ENCODE measurements at places on chromosomes 2 and 18.

DNA sequence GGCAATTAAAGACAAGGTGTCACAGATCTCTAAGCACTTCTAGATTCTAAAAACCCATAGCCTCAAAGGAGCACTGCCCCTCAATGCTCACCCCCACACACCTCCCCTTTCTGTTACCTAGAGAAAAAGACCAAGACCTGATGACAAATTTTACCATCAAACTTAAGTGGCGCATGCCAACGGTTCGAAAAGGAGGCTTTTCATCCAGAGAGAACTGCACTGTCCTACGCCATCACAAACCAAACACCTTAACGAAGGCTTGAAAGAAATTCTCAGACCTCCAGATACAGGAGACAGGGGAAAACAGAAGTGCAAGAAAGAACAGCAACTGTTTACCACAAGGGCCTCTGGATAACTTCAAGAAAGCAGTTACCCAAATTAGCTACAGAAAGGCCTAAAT, 2.0 kb upstream of the ZC3H6 start:
- no peak for DNase-seq

DNA sequence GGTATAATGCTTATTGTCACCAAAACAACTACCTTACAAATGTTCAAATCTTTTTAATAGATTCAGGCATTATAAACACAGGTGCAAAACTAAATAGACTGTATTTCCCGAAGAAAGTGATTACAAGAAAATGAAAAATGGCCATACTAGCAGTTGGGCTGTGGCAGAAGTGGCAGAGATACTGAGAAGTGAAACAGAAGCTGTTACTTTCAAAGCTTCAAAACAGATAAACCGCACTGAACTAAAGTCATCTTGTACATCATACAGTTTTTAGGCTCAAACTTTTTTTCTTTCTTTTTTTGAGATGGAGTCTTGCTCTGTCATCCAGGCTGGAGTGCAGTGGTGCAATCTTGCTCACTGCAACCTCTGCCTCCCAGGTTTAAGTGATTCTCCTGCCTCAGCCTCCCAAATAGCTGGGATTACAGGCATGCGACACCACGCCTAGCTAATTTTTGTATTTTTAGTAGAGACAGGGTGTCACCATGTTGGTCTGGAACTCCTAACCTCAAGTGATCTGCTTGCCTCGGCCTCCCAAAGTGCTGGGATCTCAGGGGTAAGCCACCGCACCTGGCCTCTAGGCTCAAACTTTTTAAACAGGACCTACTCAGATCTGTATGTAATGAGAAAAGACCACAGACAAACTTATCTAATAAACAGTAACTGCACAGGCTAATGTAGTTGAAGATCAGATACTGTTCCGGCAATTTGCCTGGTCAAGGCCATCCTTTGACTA, 77.9 kb upstream of the SATB2 start:
- DNase-seq: no peak

DNA sequence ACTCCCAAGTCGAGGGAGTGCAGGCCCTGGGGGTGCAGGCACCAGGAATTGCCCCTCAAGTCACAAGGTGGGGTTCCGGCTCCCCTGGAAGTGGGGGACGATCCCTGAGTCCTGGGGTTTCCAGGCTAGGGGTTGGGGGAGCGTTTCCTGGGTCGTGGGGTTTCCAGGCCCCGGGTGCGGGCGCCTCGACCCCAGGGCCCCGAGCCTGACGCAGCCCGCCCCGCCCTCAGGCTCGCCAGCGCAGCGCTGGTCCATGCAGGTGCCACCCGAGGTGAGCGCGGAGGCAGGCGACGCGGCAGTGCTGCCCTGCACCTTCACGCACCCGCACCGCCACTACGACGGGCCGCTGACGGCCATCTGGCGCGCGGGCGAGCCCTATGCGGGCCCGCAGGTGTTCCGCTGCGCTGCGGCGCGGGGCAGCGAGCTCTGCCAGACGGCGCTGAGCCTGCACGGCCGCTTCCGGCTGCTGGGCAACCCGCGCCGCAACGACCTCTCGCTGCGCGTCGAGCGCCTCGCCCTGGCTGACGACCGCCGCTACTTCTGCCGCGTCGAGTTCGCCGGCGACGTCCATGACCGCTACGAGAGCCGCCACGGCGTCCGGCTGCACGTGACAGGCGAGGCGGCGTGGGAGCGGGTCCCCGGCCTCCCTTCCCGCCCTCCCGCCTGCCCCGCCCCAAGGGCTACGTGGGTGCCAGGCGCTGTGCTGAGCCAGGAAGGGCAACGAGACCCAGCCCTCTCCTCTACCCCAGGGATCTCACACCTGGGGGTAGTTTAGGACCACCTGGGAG, 12.0 kb downstream of the SIGLEC15 start:
- DNase-seq: no peak

DNA sequence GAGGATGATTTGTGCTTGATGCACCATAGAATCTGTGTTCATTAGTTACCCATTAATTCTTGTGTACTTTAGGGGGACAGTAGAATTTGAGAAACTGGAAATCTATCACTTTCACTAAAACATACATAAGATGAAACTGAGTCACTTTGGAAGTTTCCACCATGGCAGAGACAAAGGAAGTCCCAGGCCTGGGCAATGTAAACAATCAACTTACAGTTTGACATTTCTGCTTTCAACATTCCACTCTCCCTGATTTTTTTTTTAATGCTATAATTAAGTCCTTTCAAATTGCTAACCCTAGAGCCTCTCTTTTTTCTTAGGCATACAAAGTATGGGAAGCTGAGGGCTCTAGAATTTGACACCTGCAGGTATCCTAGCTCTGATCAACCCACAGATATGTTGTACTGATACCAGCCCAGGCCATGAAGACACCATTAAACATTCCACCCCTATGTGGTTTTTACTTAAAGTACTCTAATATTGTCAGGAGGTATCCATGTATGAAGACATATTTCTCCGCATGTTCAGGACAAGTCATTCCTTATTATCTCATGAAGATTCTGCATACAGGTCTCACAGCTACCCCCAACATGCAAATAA, 88.5 kb upstream of the GLS start:
- DNase-seq: no peak

DNA sequence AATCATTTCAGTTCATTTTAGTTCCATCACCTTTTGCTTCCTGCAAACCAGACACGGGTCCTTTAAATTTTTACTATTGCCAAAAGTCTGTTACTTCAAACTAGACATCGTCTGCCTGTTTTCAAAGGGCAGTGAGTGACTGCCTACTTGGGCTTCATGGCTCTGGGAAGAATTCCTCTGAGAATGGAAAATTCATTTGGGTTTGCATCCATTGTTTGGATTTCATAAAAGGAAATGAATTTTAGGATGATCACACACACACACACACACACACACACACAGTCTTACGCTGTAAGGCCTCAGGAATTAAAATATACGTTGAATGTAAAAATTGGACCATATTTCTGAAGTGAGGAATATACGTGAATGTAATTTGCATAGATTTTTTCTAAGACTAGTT, 1584.3 kb upstream of the ACVR2A start:
- DNase-seq: no peak

GRCh38 chr18:76915456-76915855, 93.1 kb downstream of the ZNF236 start:
- no peak for DNase-seq

DNA sequence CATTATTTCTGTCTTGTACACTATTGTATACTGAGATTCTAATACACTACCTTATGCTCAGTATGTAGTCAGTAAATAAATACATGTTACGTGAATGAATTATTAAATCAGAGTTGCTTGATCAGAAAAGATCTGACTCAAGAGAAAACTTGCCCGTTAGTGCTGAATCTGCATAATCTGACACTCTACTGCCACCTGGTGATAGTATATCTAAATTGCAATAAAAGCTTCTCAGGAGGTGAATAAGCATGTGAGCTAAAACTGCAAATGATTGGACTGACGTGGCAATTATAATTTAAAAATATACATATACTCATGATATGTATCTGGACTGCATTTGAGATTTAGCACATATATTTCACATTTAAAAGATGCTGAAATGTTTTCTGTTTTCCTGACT, 70.4 kb downstream of the KIAA1328 start:
- no peak for DNase-seq

GRCh38 chr2:190972846-190973245, 41.1 kb downstream of the STAT1 start:
- no peak for DNase-seq

DNA sequence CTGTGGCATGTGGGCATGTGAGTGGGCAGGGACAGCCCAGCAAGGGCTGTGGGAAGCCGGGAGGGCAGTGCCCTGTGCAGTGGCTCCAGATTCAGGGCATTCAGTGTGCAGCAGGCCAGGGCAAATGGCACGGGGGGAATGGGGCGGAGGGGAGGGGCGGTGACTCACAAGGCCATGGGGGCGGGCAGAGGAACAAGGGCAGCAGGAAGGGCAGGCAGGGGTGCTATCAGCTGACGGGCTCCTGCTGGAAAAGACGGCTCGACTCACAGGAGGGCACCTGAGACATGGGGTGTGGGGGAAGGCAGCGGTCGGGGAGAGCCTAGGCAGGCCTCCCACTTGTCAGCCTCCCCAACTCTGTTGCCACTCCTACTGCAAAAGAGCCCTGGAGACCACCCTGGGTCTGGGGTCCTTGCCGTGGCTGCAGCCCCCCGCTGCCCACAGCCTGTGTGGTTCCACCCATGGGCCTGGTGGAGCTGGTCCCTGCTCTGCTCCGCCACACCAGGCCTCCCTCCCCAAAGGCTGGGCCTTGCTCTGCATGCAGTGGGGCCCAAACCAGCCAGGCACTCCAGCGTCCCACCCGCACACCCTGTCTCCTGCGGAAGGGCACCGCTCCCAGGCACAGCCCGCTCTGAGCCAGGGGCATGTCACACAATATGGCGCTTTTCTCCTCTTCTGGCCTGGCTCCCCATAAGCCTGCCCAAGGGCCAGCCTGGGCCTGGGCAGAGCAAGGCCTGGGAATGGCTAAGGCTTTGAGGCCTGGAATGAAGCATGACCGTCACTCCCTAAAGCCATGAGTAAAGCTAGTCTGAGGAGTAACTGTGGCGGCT, 25.9 kb downstream of the HS6ST1 start:
- DNase-seq: no peak

GRCh38 chr2:65016789-65017188, 27.6 kb downstream of the SLC1A4 start:
- DNase-seq: no peak

GRCh38 chr2:66508484-66509071, 73.7 kb downstream of the MEIS1 start:
- no peak for DNase-seq

GRCh38 chr2:208579678-208580077, 173.1 kb downstream of the PTH2R start:
- no peak for DNase-seq

DNA sequence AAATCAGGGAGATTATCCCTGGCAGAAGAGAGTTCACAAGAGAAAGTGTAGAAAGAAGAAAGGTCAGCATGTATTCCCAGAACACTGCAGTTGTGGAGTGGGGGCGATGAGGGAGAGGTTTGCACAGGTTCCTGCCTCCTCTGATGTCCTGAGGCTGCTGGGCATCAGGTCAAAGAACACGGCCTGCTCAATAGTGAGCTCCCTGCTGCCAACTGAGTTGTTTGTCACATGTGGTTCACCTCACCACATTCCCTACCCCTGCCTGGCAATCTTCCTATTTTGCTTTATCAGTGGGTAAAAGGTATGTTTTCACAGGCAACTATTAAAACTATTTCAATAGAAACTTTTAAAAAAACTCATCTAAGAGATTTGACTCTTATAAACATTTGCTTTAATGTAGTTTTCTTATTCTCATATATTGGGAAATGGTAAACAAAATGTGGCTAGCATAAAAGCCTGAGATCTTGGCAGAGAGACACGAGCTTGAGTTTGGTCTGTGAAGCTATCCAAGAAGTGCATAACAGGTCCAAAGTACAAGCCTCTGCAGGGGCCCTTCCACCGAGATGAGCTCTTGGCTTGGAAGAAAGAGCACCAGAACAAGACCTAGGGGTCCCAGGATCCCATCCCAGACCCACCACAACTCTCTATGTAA, 123.9 kb upstream of the SRD5A2 start:
- DNase-seq: no peak

- DNase-seq: no peak
Measured at GRCh38 chr2:41038408-41038807, 586.5 kb upstream of the SLC8A1 start.

DNA sequence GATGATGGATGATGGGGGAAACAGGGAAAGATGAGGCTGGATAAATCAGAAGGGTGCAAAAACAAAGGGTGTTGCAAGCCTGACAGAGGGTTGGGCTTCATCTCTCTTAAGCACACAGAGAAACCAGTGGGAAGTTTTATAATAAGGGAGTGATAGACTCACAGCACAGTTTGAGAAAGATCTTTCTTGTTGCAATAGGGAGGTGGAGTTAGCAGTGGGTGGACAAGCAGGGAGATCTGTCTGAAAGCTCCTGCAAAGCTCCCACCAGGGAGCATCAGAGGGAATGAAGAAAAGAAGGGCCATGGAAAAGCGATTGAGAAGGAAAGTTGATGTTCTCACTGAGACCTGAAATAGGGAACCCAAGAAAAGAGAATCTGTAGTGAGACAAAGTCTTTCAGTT, 64.9 kb downstream of the BOD1L2 start:
- DNase-seq: no peak

GRCh38 chr2:239287461-239287860, 113.4 kb downstream of the HDAC4 start:
- no peak for DNase-seq

GRCh38 chr2:118219611-118220010, 131.3 kb downstream of the INSIG2 start:
- no peak for DNase-seq

GRCh38 chr2:73284296-73285158, at the start of gene FBXO41:
FBXO41 (minus strand) TSS chr2:73284478; CDS start chr2:73269630, 14,848 bp downstream.
- peak; percentile 79 for DNase-seq

- DNase-seq: no peak
Measured at GRCh38 chr18:31010601-31011000, 31.9 kb downstream of the DSC3 start.

GRCh38 chr2:216339456-216340279, 32.6 kb downstream of the MARCHF4 start:
- no peak for DNase-seq

DNA sequence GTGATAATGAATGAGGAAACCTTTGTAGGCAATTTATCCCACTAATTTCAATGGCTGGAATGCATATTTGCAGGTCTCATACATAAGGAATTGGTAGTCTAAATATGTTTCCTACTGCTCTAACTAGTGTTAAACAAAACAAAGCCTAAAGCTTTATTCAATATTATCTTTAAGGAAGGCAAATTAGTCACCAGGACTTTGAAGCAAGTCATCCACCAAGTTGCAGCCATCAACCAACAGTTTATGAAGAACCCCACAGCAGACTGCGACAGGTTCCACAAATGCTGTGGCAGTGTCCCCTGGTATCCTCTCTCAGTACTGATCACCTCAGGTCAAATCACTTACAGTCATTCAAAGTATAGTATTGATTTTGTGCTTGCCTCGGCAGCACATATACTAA, 181.5 kb upstream of the ZFP36L2 start:
- no peak for DNase-seq

GRCh38 chr2:196218106-196218505, 46.7 kb upstream of the STK17B start:
- DNase-seq: no peak

DNA sequence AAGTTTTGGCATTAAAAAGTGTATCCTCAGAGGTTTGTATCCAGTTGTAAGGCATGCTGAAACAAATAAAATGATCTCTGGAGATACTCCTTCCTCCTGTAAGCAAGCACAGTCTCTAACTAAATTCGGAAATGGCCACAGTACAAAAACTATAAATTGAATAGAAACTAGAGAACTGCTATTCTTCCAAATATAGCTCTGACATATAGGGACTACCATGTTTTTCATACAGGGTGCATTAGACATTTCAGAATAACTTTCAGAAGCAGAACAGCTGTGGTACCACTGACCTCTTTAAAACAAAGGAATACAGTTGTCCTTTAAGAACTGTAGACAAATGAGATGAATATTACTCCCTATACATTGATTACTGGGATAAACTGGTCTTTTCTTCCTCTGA, 568.5 kb downstream of the ARHGAP15 start:
- no peak for DNase-seq

Data from GM18507 (cell line).